CD4-positive, alpha-beta memory T cell (primary cell): ENCODE measurements at places on chromosomes 5 and 9. TPM values are rescaled to one million over a fixed set of nuclear protein-coding genes. Genes with fewer than 3 reads are reported as not detected.

The CD274 gene
- 23.0 TPM for total RNA-seq

The SMIM15 gene
- total RNA-seq: 33.1 TPM

DNA sequence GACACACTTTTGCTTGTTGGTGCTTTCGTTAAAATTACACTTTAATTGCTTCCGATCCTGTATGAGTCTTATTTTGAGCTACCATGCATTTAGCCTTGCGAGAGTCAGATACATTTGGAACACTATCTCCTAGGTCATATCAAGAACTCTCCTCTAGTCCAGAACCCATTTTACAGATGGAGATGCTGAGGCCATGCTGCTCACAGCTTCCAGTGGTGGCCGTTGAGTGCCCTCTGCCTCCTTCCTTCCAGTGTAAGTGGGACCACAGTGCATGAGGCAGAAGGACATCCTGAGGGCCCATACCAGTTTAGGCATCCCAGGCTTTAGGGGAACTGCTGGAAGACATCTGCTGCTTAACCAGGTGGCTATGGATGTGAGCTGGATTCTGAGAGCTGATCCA is 6.9 kb downstream of the CCNI2 start:
- H3K27ac ChIP-seq: no peak overlapping the region
- no peaks in the 10 kb centered on the region for H3K4me1 ChIP-seq
- H3K4me3 ChIP-seq: no peak overlapping the region
- no peak for DNase-seq
- no peaks in the 10 kb centered on the region for H3K27me3 ChIP-seq
- no peaks in the 10 kb centered on the region for H3K36me3 ChIP-seq

DNA sequence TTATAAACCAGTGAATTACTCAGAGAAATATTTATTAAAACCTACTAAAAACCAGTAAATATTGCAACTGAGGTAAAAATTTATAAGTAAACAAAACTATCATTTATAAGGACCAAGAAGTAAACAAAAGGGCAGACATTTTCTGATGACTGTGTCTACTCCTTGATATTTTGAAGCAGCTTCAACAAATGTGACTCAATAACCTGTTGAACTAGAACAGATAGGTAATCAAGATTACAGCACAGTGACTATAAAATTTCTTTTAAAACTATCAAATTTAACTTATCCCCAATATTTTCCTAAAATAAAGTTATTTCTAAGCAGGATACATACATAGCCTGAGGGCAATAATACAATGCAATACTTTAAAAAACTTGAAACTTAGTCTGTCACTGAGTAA is 12.8 kb downstream of the ANKRA2 start:
- H3K4me3 ChIP-seq: no peak overlapping the region
- H3K36me3 ChIP-seq: peaks cover 28% of the 10 kb centered on the region
- H3K4me1 ChIP-seq: no peaks in the 10 kb centered on the region
- no peaks in the 10 kb centered on the region for H3K27me3 ChIP-seq

GRCh38 chr9:115649991-115650472 is 503.6 kb upstream of the PAPPA start:
- DNase-seq: no peak
- H3K36me3 ChIP-seq: no peaks in the 10 kb centered on the region
- no peak overlapping the region for H3K4me3 ChIP-seq

DNA sequence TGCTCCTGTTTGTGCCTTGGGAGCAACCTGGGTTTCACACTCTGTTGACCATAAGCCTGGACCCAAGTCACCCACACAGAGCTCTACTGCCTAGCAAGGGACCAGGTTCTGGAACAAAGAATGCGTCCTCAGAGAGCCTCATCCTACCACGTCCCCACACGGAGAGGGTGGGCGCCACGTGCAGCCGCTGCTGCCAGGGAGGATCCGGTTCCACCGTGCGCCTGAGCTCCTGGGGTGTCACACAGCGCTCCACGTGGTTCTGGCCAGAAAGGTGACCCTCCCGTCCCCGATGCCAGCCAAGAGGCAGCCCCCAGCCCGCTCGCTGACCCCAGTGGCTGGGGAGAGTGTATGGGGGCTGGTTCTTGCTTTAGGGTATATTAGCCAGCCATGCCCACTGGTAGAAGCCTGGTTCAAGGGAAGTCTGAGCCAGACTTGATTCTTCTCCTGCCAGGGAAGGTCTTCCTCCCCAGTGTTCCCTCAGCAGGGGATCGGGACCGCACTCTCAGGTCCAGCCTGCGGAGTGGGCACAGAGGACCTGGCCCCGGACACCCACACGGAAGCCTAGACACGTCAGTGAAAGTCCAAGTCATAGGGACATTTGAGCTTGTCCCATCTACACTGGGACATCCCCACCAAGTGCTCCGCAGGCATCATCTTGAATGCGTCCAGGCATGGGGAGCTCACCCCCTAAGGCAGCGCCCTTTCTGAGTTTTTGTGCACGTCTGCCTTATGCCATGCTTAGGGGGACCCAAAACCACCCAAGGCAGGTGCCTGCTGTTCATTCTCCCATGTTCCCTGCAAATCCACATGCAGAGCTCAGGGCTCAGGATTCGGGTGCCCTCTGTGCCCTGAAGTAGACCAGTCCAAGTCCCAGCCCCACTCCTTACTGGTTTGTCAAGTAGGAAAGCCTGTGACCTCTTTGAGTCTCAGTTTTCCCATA is 2.4 kb downstream of the FCN1 start:
- H3K27ac ChIP-seq: no peak overlapping the region
- H3K27me3 ChIP-seq: no peaks in the 10 kb centered on the region
- no peak for DNase-seq
- no peaks in the 10 kb centered on the region for H3K4me1 ChIP-seq
- H3K4me3 ChIP-seq: no peak overlapping the region

The FOXI1 gene
- not detected for total RNA-seq

The OR1L4 gene
- not detected for total RNA-seq

The NUTM2F gene
- total RNA-seq: not detected

The PRR16 gene
- total RNA-seq: not detected

DNA sequence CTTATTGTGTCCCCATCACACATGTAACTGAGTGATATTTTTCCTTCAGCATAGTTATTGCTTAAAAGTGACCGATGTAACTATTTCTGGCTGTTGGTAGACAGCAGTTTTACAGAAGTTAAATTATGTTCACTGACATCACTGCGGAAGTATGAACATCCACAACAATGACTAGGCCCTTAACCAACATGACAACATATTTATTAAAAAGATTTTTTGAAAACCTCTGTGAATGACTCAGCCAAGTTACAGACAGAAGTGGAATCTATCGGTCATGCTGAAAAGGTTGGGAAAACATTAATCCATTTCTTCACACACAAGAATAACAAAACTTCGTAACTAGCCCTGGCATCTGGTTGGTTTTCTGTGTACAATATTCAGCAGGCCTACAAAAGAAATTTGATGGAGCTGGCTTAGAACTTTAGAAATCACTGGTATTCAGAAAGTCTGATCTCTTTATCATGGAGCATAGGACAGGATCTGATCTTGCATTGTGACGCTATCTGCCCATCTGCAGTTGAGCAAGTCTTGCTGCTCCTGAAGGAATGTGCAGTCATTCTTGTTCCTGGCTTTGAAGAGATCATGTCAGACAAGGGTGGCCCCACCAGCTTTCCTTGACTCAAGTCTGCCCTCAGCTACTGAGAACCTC is 6.5 kb downstream of the GLIS3 start:
- peaks cover 8% of the 10 kb centered on the region for H3K4me1 ChIP-seq
- no peak overlapping the region for H3K4me3 ChIP-seq
- no peak for DNase-seq
- no peaks in the 10 kb centered on the region for H3K36me3 ChIP-seq

- H3K36me3 ChIP-seq: no peaks in the 10 kb centered on the region
- H3K27me3 ChIP-seq: no peaks in the 10 kb centered on the region
- no peak overlapping the region for H3K27ac ChIP-seq
- no peak for DNase-seq
Observed at GRCh38 chr5:132281856-132282614, 12.2 kb upstream of the SLC22A4 start.

- no peaks in the 10 kb centered on the region for H3K4me1 ChIP-seq
- DNase-seq: no peak
- no peak overlapping the region for H3K4me3 ChIP-seq
- H3K27me3 ChIP-seq: no peaks in the 10 kb centered on the region
- H3K36me3 ChIP-seq: no peaks in the 10 kb centered on the region
- no peak overlapping the region for H3K27ac ChIP-seq
Observed at GRCh38 chr9:27206041-27206440, 90.9 kb downstream of the EQTN start.

DNA sequence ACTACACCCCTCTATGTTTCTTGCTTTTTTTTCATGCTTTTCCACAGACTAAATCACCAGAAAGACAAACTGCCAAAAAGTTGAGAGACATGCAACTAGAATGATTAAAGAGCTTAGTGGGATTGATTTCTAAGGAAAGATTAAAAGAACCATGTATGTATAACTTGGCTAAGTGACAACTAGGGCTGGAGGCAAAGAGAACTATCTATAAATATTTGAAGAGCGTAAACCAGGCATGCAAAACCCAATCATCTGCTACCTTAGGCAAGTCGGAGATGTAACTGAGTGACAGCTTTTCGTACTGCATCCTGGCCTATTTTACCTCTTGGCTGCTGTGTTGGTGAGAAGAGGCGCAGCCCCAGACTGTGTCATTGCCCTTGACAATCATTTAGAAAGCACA is 121.0 kb upstream of the TLX3 start:
- H3K4me3 ChIP-seq: no peak overlapping the region
- no peaks in the 10 kb centered on the region for H3K4me1 ChIP-seq
- H3K27ac ChIP-seq: no peak overlapping the region
- no peak for DNase-seq

The ELAVL2 gene
- not detected for total RNA-seq

The KCNMB1 gene
- not detected for total RNA-seq

- no peaks in the 10 kb centered on the region for H3K4me1 ChIP-seq
- no peak overlapping the region for H3K4me3 ChIP-seq
- H3K27ac ChIP-seq: no peak overlapping the region
- H3K36me3 ChIP-seq: no peaks in the 10 kb centered on the region
- DNase-seq: no peak
Observed at GRCh38 chr9:86642721-86643120, 288.5 kb upstream of the TUT7 start.

GRCh38 chr9:38362852-38363588 is 29.5 kb upstream of the ALDH1B1 start:
- H3K4me3 ChIP-seq: no peak overlapping the region
- H3K27ac ChIP-seq: no peak overlapping the region
- DNase-seq: peak; percentile 21
- H3K4me1 ChIP-seq: no peaks in the 10 kb centered on the region

The KIAA0825 gene
- 2.2 TPM for total RNA-seq

The FGF10 gene
- total RNA-seq: not detected

GRCh38 chr5:132233081-132233480 is 5.4 kb upstream of the P4HA2 start:
- DNase-seq: no peak
- H3K27ac ChIP-seq: no peak overlapping the region
- H3K36me3 ChIP-seq: no peaks in the 10 kb centered on the region
- H3K4me1 ChIP-seq: no peaks in the 10 kb centered on the region
- no peak overlapping the region for H3K4me3 ChIP-seq

- H3K27me3 ChIP-seq: no peaks in the 10 kb centered on the region
- H3K4me1 ChIP-seq: peaks cover 8% of the 10 kb centered on the region
- no peak overlapping the region for H3K4me3 ChIP-seq
Observed at GRCh38 chr9:89367281-89367680, 49.0 kb downstream of the SECISBP2 start.

The ADGRD2 gene
- total RNA-seq: not detected

DNA sequence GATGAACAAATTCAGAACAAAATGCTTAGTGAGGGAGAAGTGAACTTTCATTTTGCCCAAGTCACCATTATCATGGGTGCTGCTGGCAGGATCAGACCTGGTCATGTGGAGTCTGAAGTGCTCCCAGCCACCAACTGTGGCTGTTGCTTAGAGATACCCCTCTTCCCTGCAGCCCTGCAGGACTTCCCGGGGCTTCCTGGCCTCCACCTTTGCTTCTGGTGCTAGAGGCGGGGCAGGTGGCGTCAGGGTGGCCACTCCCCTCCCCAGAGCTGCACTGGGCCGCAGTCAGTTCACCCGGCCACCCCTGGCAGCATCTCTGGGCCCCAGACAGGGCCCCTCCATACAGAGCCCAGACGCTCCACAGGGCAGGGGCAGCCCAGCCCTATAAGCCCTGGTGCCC is 30.0 kb upstream of the SLC12A7 start:
- H3K4me1 ChIP-seq: no peaks in the 10 kb centered on the region
- H3K27ac ChIP-seq: no peak overlapping the region
- no peaks in the 10 kb centered on the region for H3K36me3 ChIP-seq
- no peak overlapping the region for H3K4me3 ChIP-seq
- DNase-seq: no peak

GRCh38 chr9:90021216-90021906 is 416.5 kb downstream of the GADD45G start:
- no peak for DNase-seq
- no peaks in the 10 kb centered on the region for H3K4me1 ChIP-seq
- no peak overlapping the region for H3K27ac ChIP-seq
- H3K36me3 ChIP-seq: no peaks in the 10 kb centered on the region
